Stimulated activated memory B cell treated with anti-CD40 and anti-IgM and Interleukin-4, amounts not matched to agents 10 μg/mL and 1 μg/mL and 100 μg/mL, for 72 hours (primary cell): ENCODE measurements at places on chromosomes 4 and X.

DNA sequence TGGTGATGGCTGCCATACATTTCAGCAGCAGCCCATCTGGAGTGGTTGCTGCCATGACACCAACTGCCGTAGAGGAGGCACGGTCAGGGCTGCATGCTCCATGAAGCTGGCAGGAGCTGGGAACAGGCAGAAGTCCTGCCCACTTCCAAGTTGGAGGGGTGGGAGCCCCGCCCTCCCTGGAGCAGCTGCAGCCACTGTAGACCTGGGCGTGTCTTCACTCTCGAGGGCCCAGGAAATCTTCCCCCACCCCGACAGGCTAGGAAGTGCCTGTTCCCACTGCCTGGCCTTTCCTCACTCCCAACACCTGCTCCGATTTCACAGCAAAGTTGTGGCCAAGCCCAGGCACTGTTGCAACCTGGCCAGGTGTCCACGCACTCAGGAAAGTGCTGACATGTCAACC is 42.3 kb downstream of the NALF2 start:
- ATAC-seq = no peak

DNA sequence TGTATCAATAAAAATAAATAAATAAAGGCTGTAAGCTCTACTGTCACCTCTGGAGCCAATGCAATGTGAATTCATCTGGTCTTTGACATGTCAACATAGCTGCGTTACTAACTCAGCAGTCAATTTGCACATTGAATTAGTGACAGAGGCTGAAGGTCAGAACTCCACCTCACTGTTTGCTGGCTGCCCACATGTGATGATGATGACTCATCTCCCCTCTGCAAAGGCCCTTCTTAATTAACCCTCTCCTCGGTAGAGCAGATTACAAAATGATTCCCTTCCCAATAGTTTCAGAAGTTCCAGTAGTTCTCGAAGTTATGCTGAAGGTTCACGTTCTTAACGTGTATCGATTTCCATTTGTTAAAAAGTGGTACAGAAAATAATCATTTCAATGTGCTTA is 1626.0 kb upstream of the TENM3 start:
- no peak for ATAC-seq

DNA sequence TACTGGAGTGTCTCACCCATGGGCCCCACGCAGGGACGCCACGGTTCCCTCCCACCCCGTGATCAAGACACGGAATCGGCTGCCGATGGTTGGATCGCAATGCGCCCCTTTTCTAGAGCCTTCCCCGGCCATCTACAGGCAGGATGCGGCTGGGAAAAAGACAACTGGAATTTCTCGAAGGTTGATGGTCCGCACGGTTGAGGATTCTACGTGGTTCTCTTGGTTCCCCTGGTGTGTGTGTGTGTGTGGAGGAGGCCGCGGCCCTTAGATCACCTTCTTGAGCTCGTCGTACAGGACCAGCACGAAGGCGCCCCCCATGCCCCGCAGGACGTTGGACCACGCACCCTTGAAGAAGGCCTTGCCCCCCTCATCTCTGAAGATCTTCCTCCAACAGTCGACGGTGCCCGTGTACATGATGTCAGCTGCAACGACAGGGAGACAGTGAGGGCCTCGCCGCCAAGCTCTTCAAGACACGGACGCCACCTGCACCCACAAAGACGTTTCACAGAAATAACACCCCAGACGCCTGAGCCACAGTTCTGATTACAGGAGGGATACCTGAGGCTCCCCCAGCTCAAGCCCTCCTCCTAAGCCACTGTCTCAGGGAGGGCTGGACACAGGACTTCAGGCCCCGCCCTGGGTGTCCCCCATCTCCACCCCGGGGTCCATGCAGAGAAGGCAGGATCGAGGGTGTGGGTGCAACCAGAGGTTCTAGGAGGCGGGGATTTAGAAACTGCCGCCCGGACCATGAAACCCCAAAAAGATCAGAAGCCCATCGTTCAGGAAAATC is 5.4 kb downstream of the SLC25A6 start:
- no peak for ATAC-seq

GRCh38 chr4:38088321-38088720 is 128.1 kb downstream of the PTTG2 start:
- ATAC-seq = no peak

- ATAC-seq = no peak
Observed at GRCh38 chr4:183394166-183394951, 50.1 kb upstream of the CDKN2AIP start.

- ATAC-seq = peak; percentile 80
Observed at GRCh38 chrX:148024425-148025148, 43.5 kb downstream of the FMR1NB start.

DNA sequence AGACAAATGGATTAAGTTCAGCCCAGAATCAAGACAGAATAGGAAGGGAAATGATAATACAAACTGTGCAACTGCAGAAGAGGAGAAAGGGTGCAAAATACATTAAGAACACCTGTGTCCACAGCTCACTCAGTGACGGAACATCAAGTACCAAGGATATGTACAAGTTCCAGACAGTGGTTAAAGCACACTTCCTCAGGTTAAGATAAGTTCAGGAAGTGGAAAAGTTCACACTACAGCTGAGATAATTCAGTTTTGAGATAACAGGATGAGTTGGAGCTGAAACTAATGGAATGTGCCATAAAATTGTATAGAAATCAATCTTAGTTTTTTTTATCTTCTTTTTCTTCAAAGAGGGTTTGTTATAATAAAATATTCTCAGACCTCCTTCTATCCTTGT is 419.4 kb downstream of the KCNIP4 start:
- no peak for ATAC-seq

- ATAC-seq = no peak
Observed at GRCh38 chr4:101295691-101296090, 51.6 kb downstream of the PPP3CA start.

- ATAC-seq = no peak
Observed at GRCh38 chr4:180688480-180688879, 1554.7 kb upstream of the TENM3 start.

- ATAC-seq = no peak
Observed at GRCh38 chrX:2627272-2627867, 63.7 kb upstream of the CD99 start.

DNA sequence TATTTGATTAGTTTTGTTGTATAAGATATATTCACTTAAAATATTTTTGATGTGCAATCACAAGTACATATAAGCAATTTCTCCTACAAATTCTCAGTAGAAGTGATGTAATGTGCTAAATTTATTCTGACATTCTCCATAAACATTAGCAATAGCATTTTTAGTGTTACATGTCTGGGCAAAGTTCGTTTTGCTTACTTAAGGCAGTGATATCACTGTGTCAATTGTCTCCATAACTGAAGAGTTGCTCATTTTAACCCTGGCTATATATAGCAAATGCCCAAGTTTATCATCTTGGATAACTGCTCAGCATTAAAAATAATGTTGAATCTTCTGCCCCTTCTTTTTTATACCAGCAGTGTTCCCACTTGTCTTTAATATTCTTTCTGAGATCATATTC is 340.0 kb upstream of the NDST4 start:
- ATAC-seq = no peak

- no peak for ATAC-seq
Observed at GRCh38 chr4:120447774-120448173, 381.1 kb upstream of the MAD2L1 start.

GRCh38 chr4:74316397-74316796 is 8.1 kb downstream of the EPGN start:
- ATAC-seq = no peak

DNA sequence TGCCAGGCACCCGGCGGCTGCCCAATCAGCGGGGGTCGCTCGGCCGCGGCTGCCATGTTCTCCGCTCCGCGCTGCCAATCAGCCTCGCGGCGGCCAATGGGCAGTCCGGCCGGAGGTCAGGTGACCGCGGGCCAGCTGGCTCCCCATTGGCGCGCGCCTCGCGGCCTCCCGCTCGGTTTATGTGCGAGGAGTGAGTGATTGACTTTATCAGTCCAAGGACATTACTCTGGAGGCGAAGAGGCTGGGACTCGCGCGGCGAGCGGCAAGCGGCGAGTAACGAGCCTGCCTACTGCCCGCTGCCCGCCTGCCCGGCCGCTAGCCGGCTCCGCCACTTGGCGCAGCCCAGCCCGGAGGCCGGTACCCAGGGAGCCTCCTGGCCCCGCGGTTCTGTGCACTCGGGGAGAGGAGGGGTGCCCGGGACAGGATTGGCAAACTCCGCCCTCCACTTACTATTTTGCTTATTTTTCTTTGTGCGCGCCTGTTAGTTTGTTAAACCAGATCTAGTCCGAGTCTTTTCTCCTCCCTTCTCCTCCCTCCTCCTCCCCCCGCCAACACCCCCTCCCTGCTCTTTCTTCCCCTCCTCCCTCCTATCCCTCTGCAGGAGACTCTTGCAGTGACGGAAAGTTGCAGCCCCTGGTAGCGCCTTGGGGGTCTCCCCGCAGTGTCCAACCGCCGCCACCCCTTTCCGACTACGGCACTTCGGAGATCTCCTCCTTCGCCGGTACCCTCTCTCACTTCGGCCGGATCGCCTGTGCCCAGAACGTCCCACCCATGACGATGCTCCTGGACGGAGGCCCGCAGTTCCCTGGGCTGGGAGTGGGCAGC is at the start of gene ZIC3:
TSS of gene ZIC3 (plus strand) at position 207 of the 825 bp plus-strand sequence. CDS start at position 772, 565 bp downstream.
- no peak for ATAC-seq
